Glutamatergic neuron (in vitro differentiated cells): ENCODE measurements at places on chromosomes 5 and 9. TPM values are rescaled to one million over a fixed set of nuclear protein-coding genes. Genes with fewer than 3 reads are reported as not detected.

DNA sequence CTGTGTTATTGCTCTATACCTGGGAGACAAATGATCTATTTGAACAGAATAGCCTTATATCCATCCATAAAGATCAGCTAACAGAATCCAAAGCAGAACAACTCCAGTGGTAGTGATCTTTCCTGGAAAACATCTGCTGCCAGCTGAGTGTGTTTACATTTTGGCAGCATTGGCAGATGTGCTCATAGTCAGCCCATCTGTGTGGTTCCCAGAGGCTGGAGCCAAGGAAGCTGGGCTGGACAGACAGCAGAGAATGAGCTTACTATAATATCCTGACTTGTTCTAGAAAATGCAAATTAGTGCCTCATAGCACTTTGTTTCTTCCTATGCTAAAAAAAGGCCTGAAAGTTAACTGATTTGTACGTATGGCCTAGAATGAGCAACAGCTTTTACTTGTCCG, 99.7 kb downstream of the ST8SIA4 start:
- H3K4me1 ChIP-seq: peaks cover 29% of the 10 kb centered on the region
- DNase-seq: peak; percentile 60
- peaks cover 10% of the 10 kb centered on the region for H3K27me3 ChIP-seq

DNA sequence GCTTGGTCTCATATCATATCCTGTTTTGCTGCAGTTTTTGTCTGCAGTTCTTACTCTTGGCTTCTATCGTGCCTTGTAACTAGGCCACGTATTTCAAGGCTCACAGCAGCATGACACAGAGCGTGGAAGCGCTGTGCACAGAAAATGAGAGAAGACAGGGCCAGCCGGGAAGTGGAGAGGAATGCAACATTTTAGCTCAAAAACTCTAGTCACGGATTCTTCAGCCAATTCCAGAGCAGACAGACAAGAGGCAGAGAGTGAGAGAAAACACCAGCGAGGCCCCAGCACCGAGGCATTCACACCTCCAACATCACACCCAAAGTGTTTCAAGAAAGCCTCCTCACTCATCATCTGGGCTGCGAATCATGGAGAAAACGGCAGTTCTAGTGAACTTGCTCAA, 160.8 kb downstream of the DNAH5 start:
- H3K4me3 ChIP-seq: no peak overlapping the region
- no peak overlapping the region for H3K27ac ChIP-seq
- H3K36me3 ChIP-seq: no peaks in the 10 kb centered on the region
- H3K4me1 ChIP-seq: no peaks in the 10 kb centered on the region

- DNase-seq: no peak
- no peak overlapping the region for H3K27ac ChIP-seq
- H3K4me3 ChIP-seq: no peak overlapping the region
- no peaks in the 10 kb centered on the region for H3K4me1 ChIP-seq
- no peaks in the 10 kb centered on the region for H3K27me3 ChIP-seq
Measured at GRCh38 chr5:96687812-96688453, 25.8 kb downstream of the CAST start.

GRCh38 chr5:171712616-171713015, 73.0 kb upstream of the SMIM23 start:
- H3K27me3 ChIP-seq: no peaks in the 10 kb centered on the region
- H3K4me1 ChIP-seq: peaks cover 5% of the 10 kb centered on the region
- DNase-seq: no peak
- no peak overlapping the region for H3K27ac ChIP-seq
- no peak overlapping the region for H3K4me3 ChIP-seq

DNA sequence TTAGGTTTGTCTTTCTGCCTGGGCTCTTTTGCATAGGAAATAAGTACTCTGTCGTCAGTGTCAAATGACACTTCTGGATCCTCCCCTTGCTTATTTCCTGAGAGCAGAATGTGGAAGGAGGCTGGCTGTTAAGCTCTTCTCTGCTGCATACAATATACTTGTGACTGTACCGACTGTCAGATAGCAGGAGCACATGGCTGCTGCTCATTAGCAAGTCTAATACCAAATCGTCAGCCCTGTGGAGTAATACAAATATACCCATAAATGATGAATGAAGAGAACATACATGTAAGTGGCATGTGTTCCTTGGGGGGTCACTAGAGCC, at the start of gene GPR151:
Gene GPR151 (minus strand): TSS at position 40 of the 325 bp plus-strand sequence. CDS start 77 bp downstream, outside the sequence.
- no peaks in the 10 kb centered on the region for H3K27me3 ChIP-seq
- peak within 1 kb of the TSS; percentile 58 for H3K4me3 ChIP-seq
- no peaks in the 10 kb centered on the region for H3K36me3 ChIP-seq
- peak within 1 kb of the TSS; percentile 78 for H3K27ac ChIP-seq
- no peak for DNase-seq
- H3K4me1 ChIP-seq: peaks cover 22% of the 10 kb centered on the region

DNA sequence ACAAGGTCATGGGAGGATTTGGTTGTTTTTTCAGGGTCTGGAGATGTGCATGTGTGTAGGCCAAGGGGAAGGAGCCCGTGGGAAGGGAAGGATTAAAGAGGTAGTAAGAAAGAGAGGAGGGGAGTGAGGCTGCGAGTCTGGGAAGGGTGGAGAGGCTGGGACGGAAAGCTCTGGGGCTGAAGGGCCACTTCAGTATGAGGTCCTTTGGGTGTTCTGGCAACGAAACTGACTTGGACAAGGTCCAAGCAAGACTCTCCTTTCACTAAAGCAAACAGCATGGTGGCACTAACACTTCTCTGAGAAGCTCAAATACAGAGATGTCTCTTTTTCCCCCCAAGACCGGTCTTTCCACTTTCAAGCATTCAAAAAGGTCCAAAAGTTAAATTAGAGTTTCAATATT, 394.5 kb downstream of the ARHGEF28 start:
- no peak overlapping the region for H3K4me3 ChIP-seq
- H3K27ac ChIP-seq: no peak overlapping the region
- peaks cover 2% of the 10 kb centered on the region for H3K4me1 ChIP-seq
- peaks cover 5% of the 10 kb centered on the region for H3K36me3 ChIP-seq
- no peaks in the 10 kb centered on the region for H3K27me3 ChIP-seq
- DNase-seq: no peak

DNA sequence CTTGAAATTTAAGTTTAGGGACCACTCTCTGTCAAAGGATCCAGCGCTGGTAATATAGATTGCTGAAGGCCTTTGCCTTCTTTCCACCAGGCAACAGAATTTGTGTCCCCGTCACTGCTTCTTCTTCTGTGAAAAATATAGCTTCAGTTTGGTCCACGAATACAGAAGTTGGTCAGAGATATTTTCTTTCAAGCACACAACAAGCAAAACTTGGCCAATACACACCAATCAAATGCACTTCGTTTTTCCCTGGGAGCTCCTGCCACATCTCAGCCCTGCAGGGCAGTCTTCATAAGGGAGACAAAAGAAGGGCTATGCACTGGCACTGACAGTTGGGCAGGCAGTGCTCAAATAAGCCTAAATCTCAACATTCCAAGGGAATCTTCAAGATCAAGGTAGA, 22.9 kb downstream of the HAVCR2 start:
- no peak overlapping the region for H3K4me3 ChIP-seq
- no peaks in the 10 kb centered on the region for H3K36me3 ChIP-seq
- DNase-seq: no peak
- H3K4me1 ChIP-seq: no peaks in the 10 kb centered on the region

DNA sequence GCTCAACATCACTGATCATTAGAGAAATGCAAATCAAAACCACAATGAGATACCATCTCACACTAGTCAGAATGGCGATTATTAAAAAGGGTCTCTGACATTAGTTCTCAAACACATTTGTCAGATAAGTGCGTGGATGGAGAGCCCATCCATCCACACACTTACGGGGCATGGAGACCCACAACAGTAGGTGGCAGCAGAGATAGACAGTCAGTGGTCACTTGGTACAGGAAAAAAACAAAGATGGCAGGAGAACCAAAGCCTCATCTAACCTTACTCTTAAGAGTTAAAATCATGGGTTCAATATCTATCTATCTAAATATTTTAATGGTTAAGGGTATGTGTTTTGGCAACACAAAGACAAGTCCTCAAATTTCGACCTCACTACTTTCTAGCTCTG, 1378.7 kb upstream of the C9orf72 start:
- H3K27me3 ChIP-seq: peaks cover 2% of the 10 kb centered on the region
- no peak overlapping the region for H3K4me3 ChIP-seq
- DNase-seq: no peak
- H3K4me1 ChIP-seq: peaks cover 2% of the 10 kb centered on the region
- H3K36me3 ChIP-seq: no peaks in the 10 kb centered on the region

GRCh38 chr5:67858471-67859031, 357.0 kb upstream of the PIK3R1 start:
- H3K4me1 ChIP-seq: peaks cover 6% of the 10 kb centered on the region
- H3K36me3 ChIP-seq: no peaks in the 10 kb centered on the region
- no peak for DNase-seq
- H3K27me3 ChIP-seq: no peaks in the 10 kb centered on the region
- H3K4me3 ChIP-seq: no peak overlapping the region
- no peak overlapping the region for H3K27ac ChIP-seq

GRCh38 chr5:172834415-172835289, 601 bp downstream of the ERGIC1 start:
- peaks cover 13% of the 10 kb centered on the region for H3K4me1 ChIP-seq
- H3K4me3 ChIP-seq: peak overlapping the region; percentile 82
- H3K36me3 ChIP-seq: no peaks in the 10 kb centered on the region
- H3K27ac ChIP-seq: peak overlapping the region; percentile 59
- peak; percentile 65 for DNase-seq

GRCh38 chr9:4640027-4640426, 22.1 kb upstream of the PLPP6 start:
- H3K4me1 ChIP-seq: peaks cover 1% of the 10 kb centered on the region
- peak; percentile 27 for DNase-seq
- H3K27ac ChIP-seq: no peak overlapping the region
- H3K4me3 ChIP-seq: no peak overlapping the region

GRCh38 chr5:42791151-42791550, 20.5 kb downstream of the SELENOP start:
- no peak overlapping the region for H3K4me3 ChIP-seq
- no peak for DNase-seq
- peaks cover 4% of the 10 kb centered on the region for H3K4me1 ChIP-seq
- no peaks in the 10 kb centered on the region for H3K27me3 ChIP-seq
- H3K27ac ChIP-seq: no peak overlapping the region
- peaks cover 30% of the 10 kb centered on the region for H3K36me3 ChIP-seq

- DNase-seq: no peak
- H3K27ac ChIP-seq: no peak overlapping the region
- H3K4me3 ChIP-seq: peak overlapping the region; percentile 57
- peaks cover 20% of the 10 kb centered on the region for H3K36me3 ChIP-seq
- peaks cover 18% of the 10 kb centered on the region for H3K4me1 ChIP-seq
Measured at GRCh38 chr5:2738700-2739359, 12.6 kb downstream of the IRX2 start.

- H3K4me1 ChIP-seq: peaks cover 3% of the 10 kb centered on the region
- H3K27ac ChIP-seq: no peak overlapping the region
- DNase-seq: no peak
- no peak overlapping the region for H3K4me3 ChIP-seq
Measured at GRCh38 chr5:68071282-68071632, 144.3 kb upstream of the PIK3R1 start.

- peaks cover 7% of the 10 kb centered on the region for H3K4me1 ChIP-seq
- no peak for DNase-seq
- H3K36me3 ChIP-seq: no peaks in the 10 kb centered on the region
- H3K4me3 ChIP-seq: no peak overlapping the region
- H3K27ac ChIP-seq: no peak overlapping the region
Measured at GRCh38 chr5:107698286-107698685, 27.5 kb upstream of the EFNA5 start.

- no peaks in the 10 kb centered on the region for H3K27me3 ChIP-seq
- peak overlapping the region; percentile 77 for H3K4me3 ChIP-seq
- DNase-seq: no peak
- H3K4me1 ChIP-seq: peaks cover 9% of the 10 kb centered on the region
Measured at GRCh38 chr9:468766-469426, 254.2 kb downstream of the DOCK8 start.

DNA sequence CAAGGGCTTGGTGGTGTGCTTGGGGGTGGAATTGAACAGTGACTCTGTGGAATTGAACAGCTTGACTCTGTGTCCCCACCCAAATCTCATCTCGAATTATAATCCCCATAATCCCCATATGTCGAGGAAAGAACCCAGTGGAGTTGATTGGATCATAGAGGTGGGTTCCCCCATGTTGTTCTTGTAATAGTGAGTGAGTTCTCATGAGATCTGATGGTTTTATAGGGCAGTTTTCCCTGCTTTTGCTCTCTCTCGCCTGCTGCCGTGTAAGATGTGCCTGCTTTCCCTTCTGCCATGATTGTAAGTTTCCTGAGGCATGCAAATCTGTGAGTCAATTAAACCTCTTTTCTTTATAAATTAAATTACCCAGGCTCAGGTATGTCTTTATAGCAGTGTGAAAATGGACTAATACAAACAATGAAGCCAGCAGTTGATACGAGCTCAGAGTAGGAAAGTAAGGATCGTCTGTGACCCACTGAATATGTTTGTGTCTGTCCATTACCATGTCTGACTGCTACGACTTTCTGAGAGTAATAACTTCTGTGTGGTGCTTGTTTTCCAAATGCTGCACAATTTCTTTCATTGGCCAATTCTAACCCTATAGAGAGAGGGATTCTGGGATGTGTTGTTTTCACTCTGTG, 17.9 kb upstream of the RICTOR start:
- H3K4me1 ChIP-seq: no peaks in the 10 kb centered on the region
- DNase-seq: no peak
- no peak overlapping the region for H3K27ac ChIP-seq
- H3K4me3 ChIP-seq: no peak overlapping the region
- H3K36me3 ChIP-seq: peaks cover 5% of the 10 kb centered on the region
- no peaks in the 10 kb centered on the region for H3K27me3 ChIP-seq

DNA sequence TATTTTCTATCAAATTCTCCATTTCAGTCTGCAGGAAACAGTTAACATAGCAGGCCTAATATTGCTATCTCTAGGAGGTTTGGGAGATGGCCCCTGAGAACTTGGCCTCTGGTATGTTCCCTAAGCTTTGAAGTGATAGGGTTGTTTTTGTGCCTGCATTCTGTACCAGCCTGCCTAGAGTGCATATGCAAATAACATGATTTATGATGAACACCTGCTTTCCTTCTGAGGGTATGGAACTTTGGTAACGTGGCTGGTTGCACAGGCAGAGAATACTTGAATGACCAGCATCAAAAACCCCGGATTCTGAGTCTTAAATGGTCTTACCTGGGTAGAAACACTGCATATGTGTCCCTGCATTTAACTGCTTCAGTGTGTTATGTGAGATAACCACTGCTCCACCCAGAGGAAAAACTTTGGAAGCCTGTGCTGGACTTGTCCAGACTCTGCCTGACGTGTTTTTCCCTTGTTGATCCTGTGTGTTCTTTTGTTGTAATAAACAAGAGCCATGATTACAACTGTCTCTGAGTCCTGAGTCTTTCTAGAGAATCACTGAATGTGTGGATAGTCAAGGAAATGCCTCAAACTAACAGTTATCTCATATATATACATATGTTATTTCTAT, 111.3 kb upstream of the ABCA1 start:
- H3K27ac ChIP-seq: no peak overlapping the region
- H3K4me1 ChIP-seq: no peaks in the 10 kb centered on the region
- peaks cover 7% of the 10 kb centered on the region for H3K36me3 ChIP-seq
- no peak overlapping the region for H3K4me3 ChIP-seq
- no peak for DNase-seq
- H3K27me3 ChIP-seq: no peaks in the 10 kb centered on the region

- H3K4me3 ChIP-seq: no peak overlapping the region
- DNase-seq: no peak
Measured at GRCh38 chr5:172550996-172551395, 90.1 kb upstream of the NEURL1B start.

Gene FREM1
- total RNA-seq: 1.7 TPM

Gene ADGRD2
- total RNA-seq: not detected

Gene SMIM33
- total RNA-seq: not detected

Gene EGFL7
- total RNA-seq: 8.1 TPM

Gene PCDHB4
- 7.8 TPM for total RNA-seq

Gene PKD2L2
- not detected for total RNA-seq

Gene ROPN1L
- not detected for total RNA-seq

Gene GPR150
- total RNA-seq: not detected

Gene ARID3C
- total RNA-seq: not detected

Gene BRD3OS
- 31.6 TPM for total RNA-seq
